ENCODE measurements at places on chromosomes 7 and 10. TPM values are rescaled to one million over a fixed set of nuclear protein-coding genes. Genes with fewer than 3 reads are reported as not detected.

GRCh38 chr7:140295224-140295738, 103.0 kb downstream of the SLC37A3 start:
- no peak overlapping the region for H3K27ac ChIP-seq
- H3K27me3 ChIP-seq: no peaks in the 10 kb centered on the region
- H3K36me3 ChIP-seq: no peaks in the 10 kb centered on the region
- no peak overlapping the region for H3K4me3 ChIP-seq
- no peak for DNase-seq

DNA sequence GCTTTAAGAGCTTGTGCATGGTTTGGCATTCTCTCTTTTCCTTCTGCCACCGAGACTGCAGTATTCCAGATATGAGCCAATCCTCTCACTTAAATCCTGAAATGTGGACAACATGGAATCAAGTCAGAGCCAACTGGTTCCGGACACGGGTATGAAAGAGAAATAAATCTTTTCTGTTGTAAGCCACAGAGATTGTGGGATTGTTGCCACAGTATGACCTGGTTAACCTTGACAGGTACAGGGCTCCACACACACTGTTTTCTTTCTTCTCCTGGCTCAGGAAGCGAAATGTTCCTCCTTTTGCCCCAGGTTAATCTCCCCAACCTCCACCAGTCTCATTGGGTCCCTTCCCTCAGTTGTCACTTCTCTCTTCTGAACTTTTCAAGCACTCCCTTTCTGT, 6.5 kb upstream of the NAMPT start:
- no peaks in the 10 kb centered on the region for H3K36me3 ChIP-seq
- H3K4me3 ChIP-seq: no peak overlapping the region
- peaks cover 4% of the 10 kb centered on the region for H3K27me3 ChIP-seq
- DNase-seq: no peak
- no peak overlapping the region for H3K27ac ChIP-seq

GRCh38 chr7:131090188-131090587, 237.5 kb upstream of the MKLN1 start:
- no peak overlapping the region for H3K4me3 ChIP-seq
- peaks cover 31% of the 10 kb centered on the region for H3K36me3 ChIP-seq
- H3K27me3 ChIP-seq: no peaks in the 10 kb centered on the region
- H3K27ac ChIP-seq: no peak overlapping the region
- H3K4me1 ChIP-seq: peaks cover 7% of the 10 kb centered on the region
- no peak for DNase-seq

- no peak overlapping the region for H3K27ac ChIP-seq
- H3K4me3 ChIP-seq: no peak overlapping the region
- no peaks in the 10 kb centered on the region for H3K36me3 ChIP-seq
- no peaks in the 10 kb centered on the region for H3K4me1 ChIP-seq
These were observed 270.7 kb downstream of the ADRA2A start for GRCh38 chr10:111347386-111348013.

- no peaks in the 10 kb centered on the region for H3K4me1 ChIP-seq
- H3K27ac ChIP-seq: no peak overlapping the region
- no peak overlapping the region for H3K4me3 ChIP-seq
- DNase-seq: no peak
- H3K27me3 ChIP-seq: no peaks in the 10 kb centered on the region
These were observed 29.5 kb downstream of the EGFR start for GRCh38 chr7:55048221-55048859.

DNA sequence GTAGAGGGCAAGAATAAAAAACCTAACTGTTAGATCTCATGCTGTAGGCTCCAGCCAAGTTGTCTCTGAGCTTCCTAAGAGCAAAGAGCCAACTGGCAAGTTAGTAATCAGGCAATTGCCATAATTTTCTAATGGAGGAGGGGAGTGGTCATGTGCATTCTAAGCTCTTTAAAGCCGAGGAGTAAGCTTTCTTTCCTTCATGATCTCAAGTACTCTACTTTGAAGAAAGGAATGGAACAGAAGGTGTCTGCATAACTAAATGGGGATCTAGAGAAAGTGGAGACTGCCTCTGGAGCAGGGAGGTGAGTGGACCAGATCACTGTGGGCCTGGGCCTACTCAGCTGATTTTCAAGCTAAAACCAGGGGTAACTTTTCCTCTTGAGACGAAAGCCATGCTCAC, 37.7 kb upstream of the TOMM7 start:
- no peaks in the 10 kb centered on the region for H3K27me3 ChIP-seq
- H3K4me3 ChIP-seq: no peak overlapping the region
- no peak for DNase-seq
- H3K27ac ChIP-seq: no peak overlapping the region
- peaks cover 41% of the 10 kb centered on the region for H3K4me1 ChIP-seq

- H3K4me3 ChIP-seq: no peak overlapping the region
- H3K36me3 ChIP-seq: no peaks in the 10 kb centered on the region
- H3K27ac ChIP-seq: no peak overlapping the region
These were observed 123.9 kb downstream of the TAX1BP1 start for GRCh38 chr7:27863880-27864279.

- H3K4me1 ChIP-seq: peaks cover 36% of the 10 kb centered on the region
- peaks cover 2% of the 10 kb centered on the region for H3K27me3 ChIP-seq
- H3K36me3 ChIP-seq: peaks cover 17% of the 10 kb centered on the region
- no peak for DNase-seq
These were observed 494 bp upstream of the HERC4 start for GRCh38 chr10:68075550-68076004.

DNA sequence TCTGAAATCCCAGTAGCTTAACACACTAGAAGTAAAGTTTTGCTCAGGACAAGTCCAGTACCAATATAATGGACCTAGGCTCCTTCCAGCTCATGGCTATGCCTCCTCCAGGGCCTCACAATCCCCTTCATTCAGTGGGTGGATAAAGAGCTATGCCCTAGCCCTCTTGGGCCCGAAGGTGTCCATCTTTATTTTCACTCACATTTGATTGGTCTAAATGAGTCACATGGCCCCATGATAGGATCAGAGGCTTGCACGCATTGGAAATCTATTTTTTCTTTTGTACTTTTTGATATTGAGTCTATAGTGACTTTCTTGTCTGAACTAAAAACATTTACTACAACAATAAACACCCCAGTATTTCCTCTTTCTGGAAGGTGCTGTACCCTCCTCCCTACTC, 202.6 kb upstream of the CTBP2 start:
- no peaks in the 10 kb centered on the region for H3K36me3 ChIP-seq
- no peak overlapping the region for H3K4me3 ChIP-seq
- no peak overlapping the region for H3K27ac ChIP-seq
- H3K4me1 ChIP-seq: no peaks in the 10 kb centered on the region
- H3K27me3 ChIP-seq: peaks cover 4% of the 10 kb centered on the region

- DNase-seq: no peak
- H3K36me3 ChIP-seq: no peaks in the 10 kb centered on the region
- peaks cover 9% of the 10 kb centered on the region for H3K27me3 ChIP-seq
- H3K4me3 ChIP-seq: peak overlapping the region; percentile 9
These were observed 58.0 kb downstream of the CHST15 start for GRCh38 chr10:124035306-124035927.

- no peak overlapping the region for H3K4me3 ChIP-seq
- DNase-seq: no peak
- peaks cover 5% of the 10 kb centered on the region for H3K27me3 ChIP-seq
- no peaks in the 10 kb centered on the region for H3K4me1 ChIP-seq
These were observed 258.2 kb downstream of the KIF20B start for GRCh38 chr10:89959433-89960110.

- H3K27ac ChIP-seq: no peak overlapping the region
- no peaks in the 10 kb centered on the region for H3K27me3 ChIP-seq
- H3K36me3 ChIP-seq: no peaks in the 10 kb centered on the region
- no peaks in the 10 kb centered on the region for H3K4me1 ChIP-seq
These were observed 16.8 kb downstream of the SEMA3C start for GRCh38 chr7:80902019-80902418.

DNA sequence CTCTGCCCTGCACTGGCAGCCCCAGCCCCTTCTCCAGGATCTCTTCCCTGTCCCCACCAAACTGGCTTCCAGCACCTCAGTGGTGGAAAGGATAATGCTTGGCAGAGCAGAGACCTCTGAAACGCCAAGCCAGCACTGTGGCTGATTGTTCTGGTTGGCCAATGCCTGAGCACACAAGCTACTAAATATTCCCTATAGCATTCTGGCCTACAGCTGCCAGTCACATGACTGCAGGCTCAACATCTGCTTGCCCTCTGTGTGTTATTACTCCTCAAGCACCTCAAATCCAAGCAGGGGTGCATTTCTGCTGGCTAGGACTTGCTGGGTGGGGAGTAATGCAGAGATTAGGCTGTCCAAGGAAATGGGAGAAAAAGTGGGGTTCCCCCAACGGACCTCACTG, 6.1 kb downstream of the TBATA start:
- no peak overlapping the region for H3K4me3 ChIP-seq
- H3K36me3 ChIP-seq: no peaks in the 10 kb centered on the region

- H3K27ac ChIP-seq: no peak overlapping the region
- H3K36me3 ChIP-seq: peaks cover 60% of the 10 kb centered on the region
- H3K4me3 ChIP-seq: no peak overlapping the region
- no peaks in the 10 kb centered on the region for H3K27me3 ChIP-seq
- peaks cover 46% of the 10 kb centered on the region for H3K4me1 ChIP-seq
These were observed 10.0 kb downstream of the KLF6 start for GRCh38 chr10:3774814-3775695.

GRCh38 chr7:127986581-127987521, 44.4 kb downstream of the LRRC4 start:
- H3K36me3 ChIP-seq: peaks cover 10% of the 10 kb centered on the region
- H3K27ac ChIP-seq: no peak overlapping the region
- no peak overlapping the region for H3K4me3 ChIP-seq
- H3K27me3 ChIP-seq: no peaks in the 10 kb centered on the region

DNA sequence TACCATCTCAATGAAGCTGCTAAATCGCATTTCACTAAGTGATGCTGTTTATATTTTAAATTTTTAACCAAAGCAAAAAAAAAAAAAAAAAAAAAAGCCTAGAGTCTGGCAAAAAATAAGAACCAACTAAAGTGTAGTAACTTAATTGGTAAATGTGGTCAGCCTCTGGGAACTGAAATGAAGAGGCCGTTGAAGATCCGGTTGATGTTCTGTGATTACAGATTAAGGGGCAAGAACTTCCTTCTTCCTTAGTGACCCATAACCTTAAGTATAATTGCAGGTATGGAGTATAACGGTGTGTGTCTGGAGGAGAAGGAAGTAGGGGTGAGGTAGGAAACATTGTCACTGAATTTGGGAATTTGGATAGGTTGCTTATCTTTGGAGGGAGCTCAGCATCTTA, 7.7 kb upstream of the SRGN start:
- no peaks in the 10 kb centered on the region for H3K36me3 ChIP-seq
- no peak overlapping the region for H3K27ac ChIP-seq
- H3K4me3 ChIP-seq: no peak overlapping the region
- peaks cover 3% of the 10 kb centered on the region for H3K4me1 ChIP-seq
- no peak for DNase-seq

DNA sequence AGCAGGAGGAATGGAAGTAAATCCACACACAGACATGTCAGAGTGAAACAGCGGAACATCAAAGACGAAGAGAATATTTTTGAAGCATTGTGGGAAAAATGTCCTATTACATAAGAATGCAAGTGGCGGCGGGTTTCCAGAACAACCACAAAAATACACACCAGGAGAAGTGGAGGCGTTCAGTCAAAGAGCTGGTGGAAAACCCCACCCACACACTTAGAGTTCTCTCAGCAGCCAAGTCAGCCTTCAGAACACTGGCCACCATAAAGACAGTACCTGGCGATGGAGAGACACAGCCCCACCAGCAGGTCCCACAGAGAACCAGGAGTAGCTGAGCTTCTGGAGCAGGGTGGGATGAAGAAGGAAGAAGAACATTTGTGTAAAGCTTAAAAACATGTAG, 23.7 kb downstream of the NKX6-2 start:
- no peaks in the 10 kb centered on the region for H3K4me1 ChIP-seq
- H3K27me3 ChIP-seq: no peaks in the 10 kb centered on the region
- no peaks in the 10 kb centered on the region for H3K36me3 ChIP-seq
- H3K4me3 ChIP-seq: no peak overlapping the region
- no peak for DNase-seq
- no peak overlapping the region for H3K27ac ChIP-seq

- peaks cover 7% of the 10 kb centered on the region for H3K4me1 ChIP-seq
- no peak for DNase-seq
- no peaks in the 10 kb centered on the region for H3K36me3 ChIP-seq
- H3K4me3 ChIP-seq: no peak overlapping the region
- H3K27ac ChIP-seq: no peak overlapping the region
- H3K27me3 ChIP-seq: no peaks in the 10 kb centered on the region
These were observed 26.4 kb upstream of the UMAD1 start for GRCh38 chr7:7614018-7614741.

GRCh38 chr10:123331438-123331837, 177.2 kb downstream of the BUB3 start:
- H3K27me3 ChIP-seq: peaks cover 2% of the 10 kb centered on the region
- no peak for DNase-seq
- H3K27ac ChIP-seq: no peak overlapping the region
- H3K4me1 ChIP-seq: no peaks in the 10 kb centered on the region
- H3K36me3 ChIP-seq: no peaks in the 10 kb centered on the region

- H3K27ac ChIP-seq: no peak overlapping the region
- H3K4me3 ChIP-seq: no peak overlapping the region
- peaks cover 13% of the 10 kb centered on the region for H3K27me3 ChIP-seq
- no peaks in the 10 kb centered on the region for H3K4me1 ChIP-seq
- peak; percentile 22 for DNase-seq
These were observed 261.1 kb upstream of the CSTF2T start for GRCh38 chr10:51960494-51960895.

DNA sequence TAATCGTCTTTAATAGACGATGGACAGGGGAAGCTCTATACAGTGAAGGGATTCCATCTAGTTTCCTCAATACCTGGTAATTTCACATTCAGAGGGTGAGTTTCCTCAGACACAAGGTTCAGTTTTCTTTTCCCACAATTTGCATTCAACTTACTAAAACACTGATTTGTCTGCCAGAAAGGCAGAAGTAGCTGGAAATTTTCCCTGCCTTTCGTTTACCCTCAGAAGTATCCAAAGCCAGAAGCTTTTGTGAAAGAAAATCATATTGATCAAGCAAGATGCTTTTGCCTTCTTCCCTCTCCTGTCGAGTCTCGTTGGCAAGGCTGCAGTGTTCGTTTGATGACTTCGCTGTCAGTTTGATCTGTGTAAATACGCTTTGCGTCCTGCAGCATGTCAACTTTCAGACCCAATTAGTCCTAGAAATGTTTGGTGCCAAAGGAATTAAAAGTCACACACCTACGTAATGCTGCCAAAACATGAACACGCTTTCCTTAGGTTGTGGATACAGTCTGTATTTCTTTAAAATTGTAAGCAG, 631.9 kb upstream of the FOXK1 start:
- no peak for DNase-seq
- no peaks in the 10 kb centered on the region for H3K36me3 ChIP-seq
- H3K4me3 ChIP-seq: no peak overlapping the region
- no peak overlapping the region for H3K27ac ChIP-seq

ATRNL1 gene
- total RNA-seq: 0.12 TPM

OPN1SW gene
- not detected for total RNA-seq

CC2D2B gene
- not detected for total RNA-seq

MYH16 gene
- total RNA-seq: not detected

ZPBP gene
- total RNA-seq: not detected

IDI1 gene
- 47.1 TPM for total RNA-seq

OPN4 gene
- not detected for total RNA-seq

BTBD16 gene
- total RNA-seq: not detected

All from activated CD4-positive, alpha-beta T cell treated with anti-CD3 and anti-CD28 coated beads, Interleukin-2, amount 10 ng/mL, durations not matched to agents 7 days and 5 days (primary cell).